Gastroesophageal sphincter (tissue), 4 donors: ENCODE measurements at places on chromosomes 6 and 20. TPM values are rescaled to one million over a fixed set of nuclear protein-coding genes. Genes with fewer than 3 reads are reported as not detected.
A peak's percentile ranks its signal among the peaks of the same experiment; 100 is the strongest.

Gene LHFPL5
- not detected for total RNA-seq

Gene NFKBIE
- 5.3 TPM for total RNA-seq

Gene CPXM1
- 1.9 TPM for total RNA-seq

Gene HMGN4
- 121 TPM for total RNA-seq

Gene NR2E1
- total RNA-seq: not detected

Gene TMEM170B
- 8.6 TPM for total RNA-seq

Gene IL17A
- total RNA-seq: not detected

Gene MATN4
- total RNA-seq: not detected

Gene PMEPA1
- total RNA-seq: 47.5 TPM

Gene GSTA3
- not detected for total RNA-seq

Gene MCCD1
- total RNA-seq: not detected

Gene FHL5
- 11.8 TPM for total RNA-seq

Gene RIPOR2
- 1.7 TPM for total RNA-seq

GRCh38 chr6:91276315-91276714, 689.4 kb upstream of the MAP3K7 start:
- no peak for ATAC-seq

DNA sequence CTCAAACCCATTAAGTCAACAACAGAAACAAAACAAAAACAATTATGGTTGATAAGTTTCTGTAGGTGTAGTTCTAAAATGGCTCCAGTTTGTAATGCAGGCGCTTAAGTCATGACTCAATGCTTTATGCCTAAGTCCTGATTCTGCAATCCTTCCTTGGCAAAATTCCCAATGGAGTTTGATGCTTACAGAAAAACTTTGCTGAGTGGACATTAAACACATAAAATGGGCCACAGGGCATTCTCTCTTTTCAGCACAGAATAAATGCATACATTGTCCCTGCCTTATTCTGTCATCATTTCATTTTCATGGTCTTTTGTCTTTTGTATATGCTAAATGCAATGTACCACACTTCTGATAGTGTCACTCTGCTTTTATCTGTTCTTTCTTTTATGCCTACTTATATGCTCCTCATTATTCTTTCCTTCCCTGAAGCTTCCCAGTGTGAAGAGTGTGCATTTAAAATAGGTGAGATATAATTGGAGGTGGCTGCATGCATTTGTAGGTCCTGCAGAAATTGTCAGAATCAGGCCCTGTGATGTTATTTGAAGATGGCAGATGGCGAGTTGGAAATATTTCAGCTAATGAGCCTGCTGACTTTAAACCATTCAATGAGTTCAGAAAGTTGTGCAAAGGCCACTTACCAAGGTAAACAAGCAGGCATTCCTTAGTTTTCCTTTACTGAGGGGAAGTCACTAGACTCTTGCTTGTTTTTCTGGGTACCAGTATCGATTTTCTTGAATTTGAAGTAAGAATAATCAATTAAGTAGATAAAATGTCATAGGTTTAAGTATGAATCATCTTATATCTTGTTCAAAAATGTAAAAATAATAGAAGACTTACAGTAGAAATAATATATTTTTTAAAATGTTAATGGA, 313.1 kb downstream of the TRDN start:
- ATAC-seq: no peak

GRCh38 chr20:56552911-56553629, 20.0 kb downstream of the FAM209B start:
- no peak for ATAC-seq

GRCh38 chr6:16947375-16948015, 154.4 kb upstream of the STMND1 start:
- peak; percentile 90 for ATAC-seq

DNA sequence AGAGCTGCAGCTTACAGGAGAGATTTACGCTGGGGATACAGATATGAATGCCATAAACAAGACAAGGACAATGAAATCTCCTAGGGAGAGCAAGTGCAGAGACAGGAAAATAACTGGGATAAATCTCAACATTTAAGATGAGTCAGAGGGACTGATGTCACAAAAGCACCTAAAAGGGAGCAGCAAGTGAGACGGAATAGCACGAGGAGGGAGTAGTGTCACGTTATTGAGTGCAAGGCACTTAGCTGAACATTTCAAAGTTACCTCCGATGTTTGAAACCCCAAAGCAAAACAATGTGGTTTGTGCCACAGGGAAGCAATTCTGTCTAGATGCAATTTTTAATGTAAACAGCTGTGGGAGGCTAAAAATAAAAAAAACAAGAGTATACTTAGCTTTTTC, 1131.7 kb upstream of the EYS start:
- ATAC-seq: no peak

GRCh38 chr6:152750694-152751093, at the start of gene VIP:
TSS of gene VIP (plus strand) at chr6:152750797. CDS start at chr6:152752178, 1,381 bp downstream.
- no peak for ATAC-seq

DNA sequence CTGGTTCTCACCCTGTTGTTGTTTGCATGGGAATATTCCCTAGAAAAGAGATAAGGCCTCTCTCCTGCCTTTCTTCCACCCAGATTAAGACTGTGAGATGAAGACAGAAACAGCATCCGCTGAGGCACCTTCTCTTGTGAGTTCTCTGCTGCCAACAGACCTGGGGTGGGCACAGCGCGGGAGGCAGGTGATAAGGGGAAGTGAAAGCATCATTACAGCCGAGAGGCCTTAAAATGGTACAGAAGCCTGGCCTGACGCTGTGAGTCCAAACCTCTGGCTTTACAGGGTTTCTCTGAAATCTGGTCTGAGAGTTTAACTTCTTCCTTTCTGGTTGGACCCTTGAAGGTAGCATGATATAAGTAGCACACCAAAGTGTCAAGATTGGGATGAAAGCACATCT, 21.0 kb upstream of the IYD start:
- ATAC-seq: no peak

- ATAC-seq: peak; percentile 95
Observed at GRCh38 chr6:88982720-88983119, 19.3 kb upstream of the RNGTT start.

DNA sequence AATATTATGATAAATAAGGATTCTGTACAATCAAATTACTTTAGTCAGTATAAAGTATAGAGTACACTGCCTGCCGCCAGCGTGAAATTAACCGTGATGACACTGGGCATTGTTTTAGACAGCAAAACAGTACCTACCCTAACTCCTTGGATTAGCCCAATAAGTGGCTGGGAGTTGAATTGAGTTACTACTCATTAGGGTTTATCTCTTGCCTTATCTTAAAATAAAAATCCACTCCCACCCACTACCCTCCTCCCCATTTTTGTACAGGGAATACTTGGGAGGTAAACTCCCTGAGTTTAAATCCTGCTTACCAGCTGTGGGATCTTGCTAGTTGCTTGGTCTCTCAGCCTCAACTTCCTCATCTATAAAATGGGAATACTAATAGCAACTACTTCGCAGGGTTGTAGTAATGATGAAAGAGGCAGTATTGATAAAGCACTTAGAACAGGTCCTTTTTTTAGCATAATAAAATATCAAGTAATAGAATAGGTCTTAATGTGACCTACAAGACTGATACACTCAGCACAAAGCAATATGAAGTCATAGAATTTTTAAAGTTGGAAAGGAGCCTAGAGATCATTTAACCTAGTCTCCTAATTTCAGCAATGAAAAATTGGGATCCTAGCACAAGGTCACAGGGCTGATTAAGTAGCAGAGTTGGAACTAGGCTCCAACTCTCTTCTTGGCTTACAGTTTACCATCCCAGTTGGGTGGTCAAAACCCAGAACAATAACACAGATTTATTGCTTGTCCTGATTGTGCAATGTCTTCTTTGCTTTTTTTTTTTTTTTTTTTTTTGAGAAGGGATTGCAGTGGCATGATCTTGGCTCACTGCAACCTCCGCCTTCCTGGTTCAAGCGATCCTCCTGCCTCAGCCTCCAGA, 23.8 kb downstream of the PHACTR2 start:
- no peak for ATAC-seq

DNA sequence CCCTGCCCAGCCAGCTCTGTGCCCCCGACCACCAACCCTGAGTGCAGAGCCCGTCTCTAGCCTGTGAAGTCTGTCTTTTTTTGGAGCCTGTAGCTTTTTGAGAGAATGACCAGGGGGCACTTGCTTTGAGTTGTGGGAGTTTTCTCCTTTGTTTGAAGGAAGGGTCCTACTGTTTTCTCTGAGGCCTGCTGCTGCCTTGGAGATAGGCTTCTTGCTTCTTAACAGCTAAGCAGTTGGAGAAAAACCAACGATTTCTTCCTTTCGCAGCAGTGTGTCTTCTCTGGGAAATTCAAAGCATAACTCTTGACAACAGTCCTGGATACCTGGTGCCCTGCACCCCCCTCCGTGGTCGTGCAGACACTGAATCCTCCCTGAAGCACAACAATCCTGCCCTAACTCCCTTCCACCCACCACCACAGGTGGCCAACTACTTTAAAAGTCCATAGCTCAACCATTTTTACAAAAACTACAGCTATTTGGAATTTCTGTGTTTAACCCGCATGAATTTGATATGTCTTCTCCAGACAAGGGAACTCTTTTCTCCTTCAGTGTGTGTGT, 61.0 kb downstream of the FAM50B start:
- no peak for ATAC-seq

- ATAC-seq: no peak
Observed at GRCh38 chr6:54929245-54929909, 82.8 kb downstream of the FAM83B start.

GRCh38 chr20:23776067-23776771, 25.5 kb upstream of the CST1 start:
- ATAC-seq: no peak

GRCh38 chr6:112013051-112013450, 40.9 kb upstream of the CCN6 start:
- no peak for ATAC-seq

DNA sequence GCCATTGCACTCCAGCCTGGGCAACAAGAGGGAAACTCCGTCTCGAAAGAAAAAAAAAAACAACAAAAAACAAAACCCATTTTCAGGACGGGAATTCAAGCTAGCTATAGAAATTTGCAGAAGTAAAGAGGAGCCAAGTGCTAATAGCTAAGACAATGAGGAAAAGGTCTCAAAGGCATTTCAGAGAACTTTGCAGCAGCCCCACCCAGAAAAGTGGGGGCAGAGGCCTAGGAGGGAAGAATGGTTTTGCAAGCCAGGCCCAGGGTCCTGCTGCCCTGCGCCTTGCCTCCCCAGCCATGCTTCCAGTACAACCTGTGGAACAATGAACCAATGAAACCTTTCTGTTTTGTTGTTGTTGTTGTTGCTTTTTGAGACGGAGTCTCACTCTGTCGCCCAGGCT, 38.3 kb upstream of the SAMHD1 start:
- ATAC-seq: no peak

- ATAC-seq: no peak
Observed at GRCh38 chr6:75296811-75297779, 12.5 kb upstream of the TMEM30A start.

DNA sequence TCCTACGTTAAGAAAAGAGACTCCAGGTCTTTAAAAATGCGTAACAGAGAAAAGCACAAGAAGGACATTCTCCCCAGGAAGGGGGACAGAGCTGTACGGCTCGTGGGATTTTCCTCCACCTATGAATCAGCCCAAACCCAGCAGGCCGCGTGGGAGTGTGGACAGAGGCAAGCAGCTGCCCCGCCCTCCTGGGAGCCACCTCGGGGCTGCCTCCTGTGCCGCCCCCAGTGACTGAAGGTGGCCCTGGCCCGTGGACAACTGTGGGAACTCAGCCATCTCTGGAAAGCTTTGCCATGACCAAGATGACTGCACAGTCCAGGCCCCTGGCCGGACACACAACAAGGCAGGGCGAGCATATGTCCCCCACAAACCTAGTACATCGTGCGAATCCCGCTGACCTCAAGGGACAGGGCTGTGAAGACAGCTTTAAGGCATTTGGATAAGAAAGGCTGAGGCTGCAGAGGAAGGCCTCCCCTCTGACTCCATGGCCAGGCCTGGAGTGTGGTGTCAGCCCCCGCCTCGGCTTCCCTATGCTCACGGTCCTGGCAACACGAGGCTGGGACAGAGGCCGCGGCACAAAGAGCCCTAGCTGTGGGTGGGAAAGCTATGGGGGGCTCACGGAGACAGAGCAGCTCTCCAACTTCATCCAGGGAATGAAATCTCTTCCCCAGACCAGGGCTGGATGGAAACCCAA, 26.9 kb downstream of the PXDC1 start:
- no peak for ATAC-seq

DNA sequence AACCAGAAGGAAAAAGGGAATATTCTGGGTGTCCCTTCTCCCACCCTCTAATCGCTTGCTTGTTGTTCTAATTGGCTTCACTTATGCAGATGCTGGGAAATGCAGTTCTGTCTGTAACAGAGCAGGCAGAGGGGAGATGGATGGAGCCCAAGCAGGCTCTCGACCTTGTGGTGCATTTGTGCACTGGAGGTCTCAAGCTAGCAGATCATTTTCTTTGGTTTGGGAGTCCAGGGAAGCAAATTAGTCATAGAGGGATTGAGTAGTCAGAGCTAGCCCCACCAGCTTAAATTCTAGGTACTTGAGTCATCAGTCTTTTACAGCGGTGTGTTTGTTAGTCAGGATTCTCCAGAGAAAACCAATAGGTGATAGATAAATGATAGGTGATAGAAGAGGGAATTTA, 234.7 kb upstream of the ECI2 start:
- ATAC-seq: no peak

DNA sequence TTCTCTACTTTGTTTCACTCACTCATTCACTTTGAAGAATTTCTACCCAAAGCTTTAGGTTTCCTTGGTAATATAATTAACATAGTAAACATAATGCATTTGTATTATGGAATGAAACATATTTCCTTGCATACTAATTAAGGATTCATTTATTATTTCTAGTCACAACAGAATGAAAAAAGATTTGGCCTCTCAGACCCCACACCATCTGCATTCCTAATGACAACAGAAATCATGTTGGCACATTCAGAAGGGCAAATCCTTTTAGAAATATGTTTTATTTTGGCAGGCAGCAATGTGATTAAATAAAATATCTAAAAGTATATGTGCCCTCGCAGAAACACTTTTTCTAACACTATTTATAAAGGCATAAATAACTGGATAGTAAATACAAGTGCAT, 163.4 kb downstream of the HTR1B start:
- ATAC-seq: no peak

- peak; percentile 75 for ATAC-seq
Observed at GRCh38 chr20:54029176-54029575, 41.2 kb downstream of the BCAS1 start.

DNA sequence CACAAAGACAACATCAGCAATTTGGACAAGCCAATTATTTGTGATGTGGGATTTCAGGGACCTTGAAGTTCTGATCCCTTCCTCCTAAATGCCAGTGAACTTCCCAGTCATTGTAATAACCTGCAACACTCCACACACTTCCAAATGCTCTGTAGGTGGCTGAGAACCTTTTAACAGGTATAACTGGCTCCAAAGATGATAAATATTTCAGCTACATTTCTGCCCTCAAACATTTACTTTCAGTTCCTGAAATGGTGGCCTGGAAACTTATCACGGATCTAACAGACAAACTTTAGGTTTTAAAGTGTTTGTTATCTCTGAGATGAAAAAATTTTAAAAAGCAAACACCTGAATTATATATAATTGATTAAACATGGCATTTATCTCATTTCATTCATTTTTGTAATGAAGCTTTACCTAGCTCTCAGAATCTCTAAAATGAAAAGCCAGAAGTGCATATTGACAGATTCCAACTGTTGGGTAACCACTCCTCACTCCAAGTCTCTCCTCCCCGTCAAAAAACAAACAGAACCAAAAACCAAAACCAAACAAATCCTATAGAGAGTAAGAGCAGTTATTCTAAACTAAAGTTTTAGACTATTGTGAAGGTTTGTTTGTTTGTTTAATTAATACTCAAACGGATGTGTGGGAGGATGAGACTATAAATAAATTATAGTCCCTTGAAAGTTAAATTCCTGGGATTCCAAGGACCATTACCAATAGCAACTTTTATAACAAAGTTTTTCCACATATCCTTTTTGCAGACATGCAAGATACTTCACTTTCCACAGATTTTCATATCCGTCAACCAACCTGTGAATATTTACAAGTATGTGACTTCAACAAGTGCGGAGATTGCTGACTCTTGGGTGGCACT, 12.4 kb upstream of the KIAA0408 start:
- ATAC-seq: no peak
